H1 (cell line): ENCODE measurements at places on chromosomes 7 and 10.

DNA sequence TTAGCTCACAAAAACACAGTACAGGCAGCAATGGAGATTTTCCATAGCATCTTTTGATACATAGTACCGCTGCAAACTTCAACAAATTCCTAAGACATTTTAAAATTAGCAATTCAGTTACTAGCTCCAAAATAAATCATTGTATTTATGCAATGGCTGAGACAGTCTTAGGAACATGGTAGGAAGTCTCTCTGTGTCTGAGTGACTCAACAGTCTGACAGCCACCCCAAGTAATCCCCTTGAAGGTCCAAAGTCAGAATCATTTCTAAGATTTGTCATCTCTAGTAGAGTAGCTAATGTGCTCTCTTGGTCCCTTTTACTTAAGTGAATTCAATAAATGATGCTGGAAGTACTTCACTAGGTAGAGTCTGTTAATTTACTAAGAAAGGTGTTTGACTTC lies 93.8 kb upstream of the NOBOX start:
- H3K27me3 ChIP-seq, result no peaks in the 10 kb centered on the region
- H3K4me1 ChIP-seq, result no peaks in the 10 kb centered on the region
- no peaks in the 10 kb centered on the region for H3K36me3 ChIP-seq
- H3K27ac ChIP-seq, result no peak overlapping the region
- no peak for DNase-seq

DNA sequence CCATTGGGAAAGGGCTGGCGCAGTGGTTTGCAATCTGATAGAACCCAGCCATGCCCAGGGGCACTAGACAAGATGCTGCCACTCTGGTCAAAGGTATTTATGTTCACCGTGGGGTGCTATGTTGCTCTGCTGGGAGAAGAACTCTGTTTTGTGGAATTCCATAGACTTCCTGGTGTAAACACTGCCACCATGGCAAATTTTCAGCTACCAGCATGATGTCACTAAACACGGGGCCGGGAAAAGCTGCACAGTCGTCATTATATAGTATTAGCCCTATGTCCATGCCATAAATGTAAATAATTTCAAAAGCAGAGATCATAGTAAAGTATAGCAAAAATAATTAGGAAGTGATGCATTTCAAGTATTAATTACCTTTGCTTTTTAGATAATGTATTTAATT lies 500.6 kb downstream of the PARD3 start:
- no peaks in the 10 kb centered on the region for H3K27me3 ChIP-seq
- no peak overlapping the region for H3K4me3 ChIP-seq
- no peaks in the 10 kb centered on the region for H3K4me1 ChIP-seq
- DNase-seq, result no peak
- no peak overlapping the region for H3K27ac ChIP-seq

DNA sequence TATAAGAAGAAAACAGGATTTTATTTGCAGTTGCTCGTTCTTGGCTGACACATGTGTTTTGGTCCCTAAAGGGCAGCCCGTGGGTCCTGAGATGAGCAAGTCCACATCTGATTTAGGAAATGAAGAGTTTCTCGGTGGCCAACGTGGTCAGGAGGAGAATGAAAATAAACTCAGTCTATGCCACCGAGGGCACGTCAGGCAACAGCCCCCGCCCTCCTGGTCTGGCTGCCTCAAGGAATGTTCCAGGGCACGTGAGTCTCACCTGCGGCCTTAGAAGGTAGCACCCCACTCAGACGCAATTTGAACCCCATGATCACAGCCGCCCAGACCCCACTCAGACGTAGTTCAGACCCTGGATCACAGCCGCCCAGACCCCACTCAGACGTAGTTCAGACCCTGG lies 197.2 kb downstream of the ADARB2 start:
- H3K36me3 ChIP-seq, result no peaks in the 10 kb centered on the region
- H3K4me3 ChIP-seq, result no peak overlapping the region
- H3K27me3 ChIP-seq, result no peaks in the 10 kb centered on the region
- no peaks in the 10 kb centered on the region for H3K4me1 ChIP-seq
- DNase-seq, result no peak

DNA sequence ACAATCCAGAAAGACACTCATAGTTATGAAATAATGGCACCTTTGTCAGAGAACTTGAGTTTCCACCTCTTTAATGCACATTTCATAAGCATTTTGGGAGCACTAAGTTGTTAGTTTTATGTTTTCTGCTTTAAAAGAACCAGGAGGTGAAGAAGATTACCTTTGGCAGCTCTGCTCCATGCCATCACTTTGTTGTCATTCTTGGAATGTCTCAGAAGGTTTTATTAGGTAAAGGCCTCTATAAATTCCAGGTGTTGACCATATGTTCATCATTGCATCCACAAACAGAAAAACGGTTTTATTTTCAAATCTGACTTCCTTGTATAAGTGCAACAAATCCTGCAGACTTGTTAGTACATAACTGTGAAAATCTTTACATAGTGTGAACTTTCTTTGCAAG lies 424.8 kb downstream of the MDFIC start:
- H3K27me3 ChIP-seq, result no peaks in the 10 kb centered on the region
- H3K4me1 ChIP-seq, result no peaks in the 10 kb centered on the region
- no peak overlapping the region for H3K4me3 ChIP-seq
- H3K27ac ChIP-seq, result no peak overlapping the region

- no peak overlapping the region for H3K27ac ChIP-seq
- no peaks in the 10 kb centered on the region for H3K36me3 ChIP-seq
- no peak for DNase-seq
- no peak overlapping the region for H3K4me3 ChIP-seq
- H3K4me1 ChIP-seq, result no peaks in the 10 kb centered on the region
These were observed 86.2 kb downstream of the ZNF365 start for GRCh38 chr10:62460393-62460792.

DNA sequence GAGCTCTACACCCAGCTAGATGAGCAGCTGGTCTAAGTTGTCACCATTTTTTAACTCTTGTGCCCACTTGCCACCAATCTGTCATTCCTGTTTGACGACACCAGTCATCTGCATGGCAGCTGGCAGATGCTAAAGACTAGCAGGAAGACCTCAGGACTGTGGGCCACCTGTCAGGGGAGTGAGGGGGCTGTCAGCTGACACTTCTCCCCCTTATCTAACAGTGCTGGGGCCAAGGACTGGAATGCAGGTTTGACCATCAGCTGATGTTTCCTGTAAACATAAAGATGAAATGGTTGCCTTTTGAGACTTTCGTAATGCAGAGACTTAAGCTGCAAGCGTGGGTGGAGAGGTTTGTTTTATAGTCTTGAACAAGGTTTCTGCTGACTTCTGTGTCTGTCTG lies 93.5 kb downstream of the WNT2 start:
- DNase-seq, result no peak
- no peak overlapping the region for H3K27ac ChIP-seq
- no peak overlapping the region for H3K4me3 ChIP-seq
- H3K27me3 ChIP-seq, result no peaks in the 10 kb centered on the region

DNA sequence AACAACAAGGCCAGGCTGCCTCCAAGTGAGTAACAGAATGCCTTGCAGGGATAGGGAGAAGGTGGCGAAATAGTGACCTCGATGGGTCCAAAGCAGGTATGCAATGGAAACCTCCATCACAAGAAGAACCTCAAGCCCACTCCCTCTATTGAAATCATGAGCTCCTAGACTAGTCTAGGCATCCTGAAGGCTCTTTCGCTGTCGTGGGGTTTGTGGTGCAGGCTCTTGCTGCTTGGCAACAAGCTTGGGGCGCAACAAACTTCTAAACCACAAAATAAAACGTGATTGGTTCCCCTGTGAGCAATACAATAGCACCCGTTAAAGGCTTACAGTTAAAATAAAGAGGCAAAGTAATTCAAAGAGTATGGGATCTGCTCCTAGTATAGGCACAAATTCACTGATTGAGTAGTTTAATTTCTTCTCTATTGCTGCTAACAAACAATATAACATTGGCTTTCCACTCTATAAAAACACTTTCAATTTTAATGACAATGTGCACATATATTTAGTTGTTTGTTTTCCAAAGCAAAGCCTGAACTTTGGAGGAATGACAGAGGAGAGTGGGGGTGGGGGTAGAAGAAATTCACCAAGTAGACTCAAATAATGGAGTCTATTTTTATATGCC lies 64.1 kb downstream of the C10orf67 start:
- no peaks in the 10 kb centered on the region for H3K27me3 ChIP-seq
- peaks cover 7% of the 10 kb centered on the region; the same call in 1 of the 2 replicates for H3K4me1 ChIP-seq
- H3K27ac ChIP-seq, result peak overlapping the region; percentile 78
- no peaks in the 10 kb centered on the region for H3K36me3 ChIP-seq
- DNase-seq, result peak; percentile 64

DNA sequence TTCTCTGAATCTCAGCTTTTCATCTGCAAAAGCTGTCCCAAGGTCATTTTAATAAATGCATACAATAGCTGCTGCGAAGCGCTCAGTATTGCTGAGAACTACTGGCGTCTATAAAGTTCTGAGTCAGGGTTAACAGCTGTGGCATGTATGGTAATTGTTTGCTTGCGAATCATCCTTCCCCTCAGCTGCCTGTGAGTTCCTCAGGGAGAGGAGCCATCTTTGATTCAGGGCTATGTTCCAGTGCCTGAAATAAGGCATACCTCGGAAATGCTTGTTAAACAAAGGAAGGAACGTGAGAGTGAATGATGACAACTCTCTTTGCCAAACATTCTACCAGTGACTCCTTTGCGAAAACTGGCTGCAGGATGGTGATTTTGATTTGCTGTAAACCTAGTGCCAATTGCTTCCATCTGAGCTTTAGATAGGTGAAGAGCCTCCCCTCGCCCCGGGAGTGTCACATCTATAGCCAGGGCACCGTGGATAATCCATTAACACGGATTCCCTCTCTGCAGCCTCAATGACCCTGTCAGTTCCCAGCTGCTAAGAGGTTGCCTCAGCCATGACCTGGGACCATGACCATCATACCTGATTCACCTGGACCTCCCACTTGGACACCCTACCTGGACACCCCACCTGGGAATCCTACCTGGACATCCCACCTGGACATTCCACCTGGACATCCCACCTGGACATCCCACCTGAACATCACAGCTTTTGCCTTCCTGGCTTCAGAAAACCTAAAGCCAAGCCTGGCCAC lies 39.6 kb downstream of the GPRIN2 start:
- H3K4me1 ChIP-seq, result no peaks in the 10 kb centered on the region
- no peak for DNase-seq
- no peaks in the 10 kb centered on the region for H3K36me3 ChIP-seq

DNA sequence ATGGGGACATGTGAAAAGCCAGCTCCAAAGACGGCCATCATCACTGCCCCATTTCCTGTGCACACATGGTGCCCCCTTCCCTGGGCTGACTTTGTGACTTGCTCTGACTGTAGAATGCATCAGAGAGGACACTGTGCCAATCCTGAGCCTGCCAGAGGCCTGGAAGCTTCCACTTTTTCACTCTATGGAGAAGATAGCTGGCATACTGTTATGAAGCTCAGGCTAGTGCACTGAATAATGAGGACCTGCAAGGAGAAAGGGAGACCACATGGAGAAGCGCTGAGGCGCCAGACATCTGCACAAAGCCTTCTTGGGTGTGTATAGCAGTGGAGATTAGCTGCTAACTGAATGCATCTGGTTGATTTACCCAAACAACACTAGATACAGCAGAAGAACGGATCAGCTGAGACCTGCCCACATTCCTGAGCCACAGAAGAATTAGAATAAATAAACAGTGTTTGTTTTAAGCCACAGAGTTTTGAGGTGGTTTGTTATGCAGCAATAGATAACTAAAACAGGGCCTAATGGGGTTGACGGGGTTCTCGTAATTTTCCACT lies 58.9 kb upstream of the C10orf90 start:
- H3K36me3 ChIP-seq, result no peaks in the 10 kb centered on the region
- H3K4me3 ChIP-seq, result no peak overlapping the region
- no peak for DNase-seq
- no peaks in the 10 kb centered on the region; the same call in 1 of the 2 replicates for H3K4me1 ChIP-seq
- no peaks in the 10 kb centered on the region for H3K27me3 ChIP-seq
